Activated naive CD8-positive, alpha-beta T cell treated with anti-CD3 and anti-CD28 coated beads, Interleukin-2, amount 50 U/mL, for 16 hours (primary cell): ENCODE measurements at places on chromosomes 6 and 20.

DNA sequence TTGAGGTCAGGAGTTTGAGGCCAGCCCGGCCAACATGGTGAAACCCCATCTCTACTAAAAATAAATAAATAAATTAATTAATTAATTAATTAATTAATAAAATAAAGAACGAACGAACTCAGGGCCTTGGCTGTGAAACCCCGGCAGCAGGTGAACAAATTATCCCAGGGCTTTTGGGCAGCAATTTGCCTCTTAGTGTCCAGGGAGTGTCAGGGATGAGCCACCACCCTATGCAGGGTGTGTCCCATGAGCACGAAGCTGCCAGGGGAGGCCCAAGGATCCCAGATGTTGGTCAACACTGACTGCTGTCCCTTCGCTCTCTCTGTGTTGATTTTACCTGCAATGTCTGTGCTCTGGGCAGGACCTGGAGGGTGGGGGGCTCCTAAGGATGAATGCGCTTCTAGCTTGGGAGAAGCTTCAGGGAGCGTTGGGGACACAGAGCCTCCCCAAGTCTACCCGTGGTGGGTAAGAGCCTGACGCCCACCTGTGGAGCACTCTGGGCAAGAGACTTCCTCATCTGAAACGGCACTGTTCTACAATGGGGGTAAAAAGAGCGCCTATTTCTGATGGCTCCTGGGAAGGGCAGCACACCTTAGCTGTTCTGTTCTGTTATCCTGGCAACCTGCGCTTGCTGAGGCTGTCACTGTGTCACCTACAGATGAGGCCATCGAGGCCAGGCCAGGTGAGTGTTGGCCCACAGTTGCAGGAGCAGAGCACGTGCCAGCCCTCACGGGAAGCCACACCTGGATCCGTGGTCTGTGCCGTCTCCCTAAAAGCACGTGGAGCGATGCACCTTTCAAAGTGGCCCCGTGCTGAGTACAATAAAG, 125.5 kb upstream of the CDH4 start:
- DNase-seq = no peak

GRCh38 chr20:3901028-3901705, 12.0 kb downstream of the PANK2 start:
- DNase-seq = no peak

DNA sequence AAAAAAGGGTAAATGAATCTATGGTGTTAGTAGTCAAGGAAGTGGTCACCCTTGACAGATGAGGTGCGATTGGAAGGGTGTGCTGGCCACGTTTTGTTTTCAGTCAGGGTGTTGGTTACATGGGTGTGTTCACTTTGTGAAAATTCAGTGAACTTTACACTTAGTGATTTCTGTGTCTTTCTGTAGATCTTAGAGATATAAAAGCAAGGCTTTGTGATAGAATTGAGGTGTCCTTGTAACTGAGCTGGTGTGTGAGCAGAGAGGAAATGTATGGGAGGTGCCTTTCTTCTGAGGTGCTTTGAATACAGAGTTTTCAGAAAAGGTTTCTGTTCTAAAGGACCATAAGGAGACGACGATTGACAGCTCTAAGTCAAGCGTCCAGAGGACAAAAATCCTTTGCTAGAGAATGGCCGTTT, 90.5 kb downstream of the SAMD3 start:
- no peak for DNase-seq

GRCh38 chr6:15387118-15387517, 141.2 kb downstream of the JARID2 start:
- no peak for DNase-seq
